Large intestine (tissue), 12 donors: ENCODE measurements at places on chromosomes 1 and 21.

DNA sequence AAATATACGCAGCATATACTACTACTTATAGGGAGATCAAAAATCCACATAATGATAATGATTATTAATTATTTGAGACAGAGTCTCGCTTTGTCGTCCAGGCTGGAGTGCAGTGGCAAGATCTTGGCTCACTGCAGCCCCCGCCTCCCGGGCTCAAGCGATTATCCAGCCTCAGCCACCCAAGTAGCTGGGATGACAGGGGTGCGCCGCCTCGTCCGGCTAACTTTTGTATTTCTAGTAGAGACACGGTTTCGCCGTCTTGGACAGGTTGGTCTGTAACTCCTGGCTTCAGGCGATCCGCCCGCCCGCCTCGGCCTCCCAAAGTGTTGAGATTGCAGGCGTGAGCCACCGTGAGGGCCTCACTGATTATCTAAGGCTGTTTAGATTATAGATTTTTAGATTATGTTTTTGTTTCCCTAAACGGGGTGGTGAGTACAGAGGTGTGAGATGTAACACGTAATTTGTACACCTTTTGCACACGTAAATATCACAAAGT is 548 bp upstream of the SLC25A33 start:
- H3K4me3 ChIP-seq = no peak overlapping the region
- H3K27me3 ChIP-seq = no peaks in the 10 kb centered on the region
- peak overlapping the region; percentile 93 for H3K27ac ChIP-seq
- no peaks in the 10 kb centered on the region for H3K36me3 ChIP-seq
- no peak for DNase-seq

DNA sequence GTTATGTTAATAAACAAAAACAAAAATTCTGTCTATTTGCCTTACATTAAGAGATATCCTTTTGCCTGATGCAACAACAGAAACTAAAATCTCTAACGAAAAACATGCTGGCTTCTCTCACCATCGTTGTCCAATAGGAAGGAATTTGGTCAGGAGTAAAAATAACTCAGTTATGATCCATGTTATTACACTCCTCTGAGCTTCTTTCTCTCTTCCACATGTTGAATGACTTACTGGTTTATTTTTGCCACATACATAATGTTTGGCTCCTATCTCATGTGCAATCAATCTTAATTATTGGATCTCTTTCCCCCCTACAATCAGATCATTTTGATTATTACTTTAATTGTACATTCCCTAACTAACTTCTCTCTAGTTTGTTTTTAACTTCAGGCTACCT is 688.4 kb downstream of the USP25 start:
- H3K27me3 ChIP-seq = no peaks in the 10 kb centered on the region
- no peak overlapping the region for H3K4me3 ChIP-seq
- H3K4me1 ChIP-seq = no peaks in the 10 kb centered on the region

DNA sequence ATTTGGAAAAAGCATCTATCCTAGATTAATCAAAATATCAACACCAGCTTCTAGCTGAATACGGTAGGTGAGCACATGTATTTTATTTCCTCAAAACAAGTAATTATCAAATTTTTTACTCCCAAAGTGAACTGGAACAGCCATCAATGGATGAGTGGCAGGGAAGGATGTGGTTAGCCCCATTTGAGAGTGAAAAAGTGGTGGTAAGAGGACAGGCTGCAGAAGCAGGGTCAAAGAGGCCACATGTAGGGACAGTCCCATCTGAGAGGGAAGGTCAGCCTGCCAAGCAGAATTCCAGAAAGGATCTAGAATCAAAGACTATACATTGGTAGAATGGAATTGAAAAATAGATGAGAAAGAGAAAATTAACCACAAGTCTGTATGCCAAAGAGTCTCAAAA is 163.8 kb downstream of the SMYD3 start:
- H3K27ac ChIP-seq = no peak overlapping the region
- H3K4me1 ChIP-seq = no peaks in the 10 kb centered on the region
- H3K36me3 ChIP-seq = no peaks in the 10 kb centered on the region
- no peaks in the 10 kb centered on the region for H3K27me3 ChIP-seq
- no peak overlapping the region for H3K4me3 ChIP-seq
- DNase-seq = no peak

DNA sequence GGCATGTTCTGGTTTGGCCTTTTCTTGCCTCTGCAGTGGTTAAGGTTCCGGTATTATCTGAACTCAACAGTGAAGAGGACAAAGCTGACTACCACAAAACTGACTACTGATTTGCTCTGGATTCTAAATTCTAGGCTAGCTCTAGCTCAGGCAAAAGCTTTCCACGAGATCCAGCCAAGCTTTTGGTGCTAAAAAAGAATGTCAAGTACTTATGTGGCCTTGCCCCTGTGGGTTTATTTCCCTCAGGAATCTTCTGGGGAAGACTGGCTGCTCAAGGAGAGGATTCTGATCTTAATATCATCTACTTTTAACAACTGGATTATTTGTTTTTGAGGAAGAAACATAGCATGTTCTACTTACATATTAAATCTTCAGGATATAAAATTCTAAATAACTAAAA is 26.1 kb upstream of the MTMR11 start:
- H3K4me1 ChIP-seq = no peaks in the 10 kb centered on the region
- DNase-seq = no peak
- H3K36me3 ChIP-seq = peaks cover 66% of the 10 kb centered on the region
- H3K4me3 ChIP-seq = no peak overlapping the region
- H3K27ac ChIP-seq = no peak overlapping the region
